ENCODE measurements at places on chromosomes 3 and 15. TPM values are rescaled to one million over a fixed set of nuclear protein-coding genes. Genes with fewer than 3 reads are reported as not detected.

The TNK2 gene
- 37.1 TPM for total RNA-seq

The NMNAT3 gene
- 2.5 TPM for total RNA-seq

The DYNLT2B gene
- 13.0 TPM for total RNA-seq

DNA sequence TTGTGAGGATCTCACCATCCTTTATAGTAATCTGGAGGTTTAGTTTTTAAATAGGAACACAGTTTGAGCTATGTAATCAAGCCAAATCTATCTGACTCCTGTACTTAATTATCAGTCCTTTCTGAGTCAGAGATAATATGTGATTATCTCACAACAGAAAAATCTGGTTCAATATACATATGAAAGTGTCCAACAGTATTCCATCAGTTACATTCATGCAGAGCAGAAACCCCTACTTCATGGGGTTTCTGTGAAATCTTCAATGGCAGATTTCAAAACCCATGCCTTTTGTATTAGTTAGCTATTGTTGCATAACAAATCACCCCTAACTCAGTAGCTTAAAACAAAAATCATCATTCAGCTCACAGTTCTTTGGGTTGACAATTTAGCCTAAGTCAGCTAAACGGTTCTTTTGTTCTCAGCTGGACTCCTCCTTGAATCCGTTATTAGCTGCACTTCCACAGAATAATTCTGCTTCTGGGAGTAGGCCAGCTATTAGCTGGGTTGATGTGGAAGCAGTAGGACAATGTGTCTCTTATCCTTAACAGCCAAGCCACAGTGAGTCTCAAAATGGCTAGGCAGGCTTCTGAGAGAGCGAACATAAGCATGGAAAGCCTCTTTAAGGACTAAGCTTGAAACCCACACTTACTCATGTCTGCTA, 42.9 kb upstream of the ARPP21 start:
- H3K4me1 ChIP-seq, result no peaks in the 10 kb centered on the region
- H3K4me3 ChIP-seq, result no peak overlapping the region
- no peaks in the 10 kb centered on the region for H3K36me3 ChIP-seq

DNA sequence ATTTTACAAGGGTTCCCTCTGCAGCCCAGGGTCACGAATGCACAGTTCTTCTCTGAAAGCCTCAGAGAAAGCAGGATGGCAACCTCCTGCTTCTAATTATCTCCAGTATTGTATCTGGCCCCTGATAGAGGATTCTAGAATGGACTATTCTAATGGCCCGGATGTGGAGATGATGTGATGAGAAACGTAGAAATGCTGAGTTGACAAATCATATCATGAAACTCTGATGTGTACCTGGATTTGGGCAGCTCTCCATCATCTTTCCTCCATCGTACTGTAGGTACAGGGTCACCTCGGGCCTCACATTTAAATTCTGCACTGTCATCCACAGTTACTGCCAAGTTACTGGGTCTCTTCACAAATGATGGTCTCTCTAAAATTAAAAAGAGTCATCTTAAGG, 1050.8 kb downstream of the ROBO1 start:
- no peak overlapping the region for H3K27ac ChIP-seq
- DNase-seq, result no peak
- H3K36me3 ChIP-seq, result no peaks in the 10 kb centered on the region
- no peaks in the 10 kb centered on the region for H3K4me1 ChIP-seq
- no peak overlapping the region for H3K4me3 ChIP-seq

DNA sequence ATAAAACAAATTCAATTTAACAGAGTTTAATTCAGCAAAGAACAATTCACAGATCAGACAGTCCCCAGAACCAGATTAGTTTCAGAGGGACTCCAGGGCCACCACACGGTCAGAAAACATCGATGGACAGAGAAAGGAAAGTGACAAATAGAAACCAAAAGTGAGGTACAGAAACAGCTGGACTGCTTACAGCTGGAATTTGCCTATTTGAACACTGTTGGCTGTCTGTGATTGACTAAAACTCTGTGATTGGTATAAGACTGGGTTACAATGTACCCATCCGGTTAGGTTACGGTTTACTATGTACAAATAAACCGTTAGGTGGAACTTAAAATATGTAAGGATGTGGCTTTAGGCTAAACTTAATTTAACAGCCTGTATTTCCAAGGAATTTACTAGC, 30.3 kb downstream of the MOBP start:
- H3K36me3 ChIP-seq, result no peaks in the 10 kb centered on the region
- DNase-seq, result no peak
- H3K27ac ChIP-seq, result no peak overlapping the region
- H3K27me3 ChIP-seq, result peaks cover 20% of the 10 kb centered on the region
- H3K4me3 ChIP-seq, result no peak overlapping the region

DNA sequence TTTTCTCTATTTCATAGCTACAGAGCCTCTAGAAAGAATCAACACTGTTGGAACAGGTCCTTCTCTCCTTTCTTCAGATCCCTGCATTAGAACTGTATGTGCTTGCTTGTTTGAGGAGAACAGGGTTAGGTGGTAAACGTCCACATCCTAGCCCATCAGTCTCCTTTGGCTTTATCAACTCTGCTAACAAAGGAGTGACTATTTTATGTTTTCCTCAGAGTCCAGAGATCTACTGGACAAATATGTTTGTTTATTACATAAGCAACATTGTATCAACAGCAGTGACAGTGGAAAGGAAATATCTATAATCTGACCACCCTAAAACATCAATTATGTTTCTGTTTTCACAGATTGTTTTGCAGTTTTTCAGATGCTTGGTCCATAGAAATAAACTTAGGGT, 39.6 kb downstream of the CMSS1 start:
- H3K27ac ChIP-seq, result no peak overlapping the region
- H3K36me3 ChIP-seq, result peaks cover 30% of the 10 kb centered on the region
- H3K27me3 ChIP-seq, result no peaks in the 10 kb centered on the region
- H3K4me1 ChIP-seq, result peaks cover 34% of the 10 kb centered on the region

DNA sequence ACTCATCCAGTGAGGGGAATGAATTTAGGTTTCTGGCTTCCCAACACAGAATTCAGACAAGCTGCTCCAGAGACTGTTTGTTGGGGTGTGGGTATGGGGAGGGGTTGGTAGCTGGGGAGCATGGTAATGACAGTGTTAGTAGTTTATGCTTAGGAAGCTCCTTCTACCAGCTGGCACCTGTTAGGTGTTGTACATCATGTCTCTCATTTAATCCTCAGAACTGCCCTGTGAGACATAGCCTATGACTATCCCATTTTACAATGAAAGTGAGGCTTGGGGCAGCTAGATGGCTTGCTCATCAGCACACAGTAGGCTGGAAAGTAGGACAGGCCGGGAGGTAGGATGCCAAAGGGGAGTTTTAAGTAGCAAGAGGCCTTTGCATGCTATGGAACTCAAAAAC, 2.5 kb downstream of the EIF4E3 start:
- no peak for DNase-seq
- H3K4me1 ChIP-seq, result peaks cover 3% of the 10 kb centered on the region
- no peaks in the 10 kb centered on the region for H3K36me3 ChIP-seq
- no peak overlapping the region for H3K4me3 ChIP-seq

GRCh38 chr3:126057501-126057819, 26.5 kb downstream of the SLC41A3 start:
- no peak overlapping the region for H3K4me3 ChIP-seq
- no peaks in the 10 kb centered on the region for H3K36me3 ChIP-seq
- no peaks in the 10 kb centered on the region for H3K27me3 ChIP-seq

DNA sequence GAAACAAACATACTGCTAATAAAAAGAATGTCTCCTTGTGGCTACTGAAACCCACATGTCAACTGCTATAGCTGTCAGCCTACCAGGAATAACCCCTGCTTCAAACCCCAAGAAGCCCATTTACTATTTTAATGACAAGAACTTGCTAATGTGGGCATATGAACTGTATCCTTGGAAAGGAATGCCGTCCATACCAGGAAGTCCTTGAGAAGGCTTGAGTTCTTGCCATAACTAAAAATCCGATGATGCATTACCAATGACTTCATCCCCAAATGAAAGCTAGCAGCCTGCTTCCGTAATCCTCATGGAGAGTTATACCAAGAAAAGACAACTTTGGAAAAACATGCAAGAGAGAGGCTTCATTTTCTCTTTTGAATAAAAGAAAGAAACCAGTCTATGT, 34.8 kb downstream of the MINDY4B start:
- peaks cover 2% of the 10 kb centered on the region for H3K27me3 ChIP-seq
- no peaks in the 10 kb centered on the region for H3K4me1 ChIP-seq
- H3K27ac ChIP-seq, result no peak overlapping the region
- H3K36me3 ChIP-seq, result no peaks in the 10 kb centered on the region
- DNase-seq, result peak; percentile 86

GRCh38 chr3:52533623-52534280, at the start of gene NT5DC2:
Gene NT5DC2, minus strand, starts transcription at chr3:52533857. Its CDS starts 120 bp downstream, at chr3:52533737.
- H3K36me3 ChIP-seq, result peaks cover 3% of the 10 kb centered on the region
- peak; percentile 27 for DNase-seq
- H3K27ac ChIP-seq, result peak within 1 kb of the TSS; percentile 70
- H3K27me3 ChIP-seq, result no peaks in the 10 kb centered on the region
- H3K4me1 ChIP-seq, result peaks cover 60% of the 10 kb centered on the region

GRCh38 chr3:172257648-172258400, 190.4 kb downstream of the GHSR start:
- peak overlapping the region; percentile 92 for H3K27ac ChIP-seq
- H3K36me3 ChIP-seq, result peaks cover 22% of the 10 kb centered on the region
- H3K4me1 ChIP-seq, result peaks cover 38% of the 10 kb centered on the region
- H3K4me3 ChIP-seq, result no peak overlapping the region
- peak; percentile 92 for DNase-seq

The GOLGA6L7 gene
- total RNA-seq, result not detected

The GNAT1 gene
- total RNA-seq, result not detected

DNA sequence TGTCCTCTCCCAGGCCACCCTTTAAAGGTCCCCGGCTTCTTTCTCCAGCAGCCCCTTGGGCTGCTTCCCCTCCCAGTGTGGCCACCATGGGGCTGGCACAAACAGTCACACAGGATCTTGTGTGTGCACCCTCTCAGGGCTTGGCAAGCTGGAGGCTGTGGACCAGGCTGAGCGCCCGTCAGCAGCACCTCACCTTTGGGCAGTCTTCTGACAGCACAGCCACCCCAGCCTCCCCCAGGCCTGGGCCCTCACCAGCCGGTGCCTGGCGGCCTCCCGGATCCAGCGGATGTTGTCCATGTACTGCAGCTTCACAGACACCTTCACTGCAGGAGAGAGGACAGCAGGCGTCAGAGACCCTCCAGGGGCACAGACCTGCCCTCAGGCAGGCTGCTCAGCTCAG, 20.1 kb upstream of the ZXDC start:
- no peak for DNase-seq
- H3K27me3 ChIP-seq, result peaks cover 2% of the 10 kb centered on the region
- H3K36me3 ChIP-seq, result no peaks in the 10 kb centered on the region
- no peak overlapping the region for H3K4me3 ChIP-seq
- no peaks in the 10 kb centered on the region for H3K4me1 ChIP-seq

DNA sequence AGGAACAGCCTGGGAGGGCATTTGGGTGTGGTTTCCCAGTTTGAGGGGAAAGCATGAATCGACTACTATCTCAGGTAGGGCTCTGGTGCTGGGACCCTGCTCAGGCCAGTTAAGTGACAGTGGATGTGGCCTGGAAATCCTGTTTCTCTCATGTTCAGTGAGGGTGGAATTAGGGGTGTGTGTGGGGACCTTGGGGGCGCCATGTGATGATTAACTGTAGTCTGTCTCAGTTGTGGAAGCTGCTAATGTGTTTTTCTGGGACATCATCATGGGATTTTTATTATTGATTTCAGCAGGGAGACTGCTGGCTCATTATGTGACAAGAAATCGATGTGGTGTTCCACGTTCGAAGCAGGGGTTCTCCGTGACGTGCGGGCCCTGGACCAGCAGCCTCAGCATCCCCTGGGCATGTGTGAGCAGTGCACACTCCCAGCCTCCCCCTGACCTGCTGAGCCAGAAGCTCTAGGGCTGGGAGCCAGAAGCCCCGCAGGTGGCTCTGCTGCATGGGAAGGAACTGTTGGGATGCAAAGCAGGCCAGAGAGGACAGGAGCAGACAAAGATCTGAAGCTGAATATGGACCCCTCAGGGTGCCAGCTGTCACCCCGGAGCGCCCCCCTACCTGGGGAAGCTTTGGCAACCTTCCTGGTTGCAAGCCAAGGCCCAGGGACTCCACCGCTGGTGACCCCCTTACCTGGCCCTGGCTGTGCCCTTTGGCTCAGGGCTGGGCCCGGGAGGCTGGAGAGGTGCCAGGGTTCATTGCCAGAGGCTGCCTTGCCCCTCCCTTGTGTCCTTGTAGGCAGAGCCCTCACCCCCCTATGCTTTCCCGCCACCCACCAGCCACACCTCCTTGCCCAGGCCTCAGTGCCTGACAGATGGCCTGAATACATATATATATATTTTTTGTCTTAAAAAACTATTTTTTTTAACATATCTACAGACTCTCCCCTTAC, 149.8 kb downstream of the APBA2 start:
- H3K4me1 ChIP-seq, result peaks cover 13% of the 10 kb centered on the region
- H3K4me3 ChIP-seq, result no peak overlapping the region
- H3K27ac ChIP-seq, result no peak overlapping the region
- no peak for DNase-seq
- H3K27me3 ChIP-seq, result no peaks in the 10 kb centered on the region
- peaks cover 2% of the 10 kb centered on the region for H3K36me3 ChIP-seq

The ZNF502 gene
- total RNA-seq, result 1.9 TPM

The NDN gene
- total RNA-seq, result 59.5 TPM

DNA sequence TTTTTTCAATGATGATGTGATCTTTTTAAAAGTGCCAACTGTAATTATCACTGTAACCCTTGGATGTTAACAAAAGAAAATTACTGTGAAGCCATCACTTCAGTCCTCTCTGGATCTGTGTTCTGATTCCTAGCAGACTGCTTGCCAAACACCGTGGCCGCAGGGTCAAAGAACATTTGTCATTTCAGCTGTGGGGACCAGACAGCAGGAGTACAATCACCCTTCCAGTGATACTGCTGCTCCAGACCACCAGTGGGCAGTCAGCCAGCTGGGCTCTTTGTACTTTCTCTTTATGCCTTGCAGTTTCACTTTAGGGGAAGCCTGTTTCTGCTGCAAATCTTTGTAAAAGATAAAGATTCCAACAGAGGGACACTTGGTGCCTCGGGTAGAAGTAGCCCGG, 770.0 kb downstream of the GRM7 start:
- peaks cover 8% of the 10 kb centered on the region for H3K4me1 ChIP-seq
- peak overlapping the region; percentile 22 for H3K4me3 ChIP-seq
- peak; percentile 87 for DNase-seq
- no peaks in the 10 kb centered on the region for H3K36me3 ChIP-seq

The CALML4 gene
- total RNA-seq, result 0.26 TPM

The JMJD7 gene
- total RNA-seq, result 7.6 TPM

DNA sequence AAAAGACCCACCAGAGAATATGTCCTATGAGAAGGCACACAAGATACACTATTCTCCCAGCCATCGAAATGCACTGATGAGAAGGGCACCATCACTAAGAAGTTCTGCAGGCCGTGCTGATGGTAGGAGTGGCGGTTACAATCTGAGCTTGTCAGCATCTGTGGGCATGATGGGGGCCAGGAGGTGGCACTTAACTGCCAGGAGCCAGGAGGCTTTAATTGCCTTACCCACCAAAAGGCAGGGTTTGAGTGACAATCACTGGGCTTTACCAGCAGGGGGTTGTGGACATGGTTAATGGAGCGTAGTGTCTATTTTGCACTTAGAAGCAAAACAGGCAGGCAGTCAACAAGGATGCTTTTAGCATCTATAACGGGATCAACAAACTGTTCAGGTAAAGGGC, 16.0 kb upstream of the SQOR start:
- no peak overlapping the region for H3K27ac ChIP-seq
- H3K4me1 ChIP-seq, result no peaks in the 10 kb centered on the region
- H3K36me3 ChIP-seq, result no peaks in the 10 kb centered on the region

Measured in astrocyte (in vitro differentiated cells and primary cell).